ENCODE measurements at places on chromosomes 4 and X. TPM values are rescaled to one million over a fixed set of nuclear protein-coding genes. Genes with fewer than 3 reads are reported as not detected.

GRCh38 chrX:153924149-153924861, 1.8 kb downstream of the ARHGAP4 start:
- DNase-seq: no peak

GRCh38 chr4:184514121-184514988, 40.0 kb upstream of the IRF2 start:
- no peak for DNase-seq

GRCh38 chrX:148381603-148382002, 118.8 kb upstream of the AFF2 start:
- DNase-seq: no peak

GRCh38 chr4:101528526-101528925, 181.2 kb upstream of the PPP3CA start:
- no peak for DNase-seq

DNA sequence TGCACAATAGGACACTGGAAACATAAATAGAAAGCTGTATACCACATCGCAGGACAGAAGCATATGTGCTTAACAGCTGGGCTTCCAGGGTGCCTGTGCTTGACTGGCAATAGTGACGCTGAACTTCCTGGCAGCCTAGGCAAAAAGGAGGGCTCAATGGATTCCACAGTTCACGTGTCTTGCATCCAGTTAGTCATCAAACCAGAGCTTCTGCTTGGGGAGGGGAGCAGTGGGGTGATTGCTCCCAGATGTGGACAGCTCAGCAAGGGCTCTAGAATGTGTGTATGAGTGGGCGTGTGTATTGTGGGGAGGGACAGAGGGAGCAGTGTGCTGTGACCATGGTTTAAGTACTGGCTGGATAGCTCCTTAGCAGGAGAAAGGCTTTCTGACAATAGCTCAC, 2.3 kb downstream of the PRRG3 start:
- no peak for DNase-seq

- no peak for DNase-seq
Observed at GRCh38 chrX:132718431-132718958, 229.7 kb upstream of the MBNL3 start.

DNA sequence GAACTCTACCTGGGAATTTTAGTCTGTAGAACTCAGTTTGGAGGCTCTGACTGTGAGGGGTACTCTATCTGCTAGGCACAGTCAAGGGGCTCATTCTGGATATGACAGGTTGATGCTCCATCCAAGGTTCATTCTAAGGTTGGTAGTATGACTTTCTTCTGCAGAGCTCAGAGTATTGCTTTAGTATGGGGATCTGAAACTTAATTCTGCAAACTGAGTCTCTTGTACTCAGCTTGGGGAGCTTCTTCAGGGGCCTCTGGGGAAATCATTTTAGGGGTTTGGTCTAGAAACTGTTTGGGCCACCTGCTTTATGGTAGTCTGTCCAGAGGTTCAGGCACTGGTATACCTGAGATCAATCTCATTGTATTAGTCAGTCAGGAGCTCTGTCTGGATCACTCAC, 9.7 kb upstream of the TSR2 start:
- no peak for DNase-seq

- no peak for DNase-seq
Observed at GRCh38 chrX:120021927-120022326, 55.6 kb downstream of the RHOXF2B start.

GRCh38 chr4:61950625-61951024, 750.5 kb downstream of the ADGRL3 start:
- no peak for DNase-seq

DNA sequence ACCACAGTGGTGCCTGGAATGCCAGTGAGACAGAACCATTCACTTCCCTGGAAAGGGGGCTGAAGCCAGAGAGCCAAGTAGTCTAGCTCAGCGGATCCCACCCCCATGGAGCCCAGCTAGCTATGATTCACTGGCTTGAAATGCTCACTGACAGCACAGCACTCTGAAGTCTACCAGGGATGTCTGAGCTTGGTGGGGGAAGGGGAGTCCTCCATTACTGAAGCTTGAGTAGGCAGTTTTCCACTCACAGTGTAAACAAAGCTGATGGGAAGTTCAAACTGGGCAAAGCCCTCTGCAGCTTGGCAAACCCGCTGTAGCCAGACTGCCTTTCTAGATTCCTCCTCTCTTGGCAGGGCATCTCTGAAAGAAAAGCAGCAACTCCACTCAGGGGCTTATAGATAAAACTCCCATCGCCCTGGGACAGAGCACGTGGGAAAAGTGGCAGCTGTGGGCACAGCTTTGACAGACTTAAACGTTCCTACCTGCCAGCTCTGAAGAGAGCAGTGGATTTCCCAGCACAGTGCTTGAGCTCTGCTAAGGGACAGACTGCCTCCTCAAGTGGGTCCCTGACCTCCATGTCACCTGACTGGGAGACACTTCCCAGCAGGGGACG, 32.0 kb downstream of the NAP1L2 start:
- DNase-seq: no peak

- DNase-seq: no peak
Observed at GRCh38 chr4:167339781-167340180, 105.5 kb upstream of the SPOCK3 start.

SEC24B gene
- total RNA-seq: 36.9 TPM

NSUN7 gene
- total RNA-seq: 1.1 TPM

GLRA3 gene
- not detected for total RNA-seq

KCTD8 gene
- total RNA-seq: 14.3 TPM

EMCN gene
- 24.5 TPM for total RNA-seq

Measured in omental fat pad (tissue), 4 donors.